Eye (tissue), 1 donor: ENCODE measurements at places on chromosomes 12 and 14.
A peak's percentile ranks its signal among the peaks of the same experiment; 100 is the strongest.

- no peak for DNase-seq
These were observed 62.4 kb downstream of the UBR7 start for GRCh38 chr14:93269341-93270068.

- DNase-seq, result no peak
These were observed 66.5 kb downstream of the SLC25A47 start for GRCh38 chr14:100389497-100390104.

DNA sequence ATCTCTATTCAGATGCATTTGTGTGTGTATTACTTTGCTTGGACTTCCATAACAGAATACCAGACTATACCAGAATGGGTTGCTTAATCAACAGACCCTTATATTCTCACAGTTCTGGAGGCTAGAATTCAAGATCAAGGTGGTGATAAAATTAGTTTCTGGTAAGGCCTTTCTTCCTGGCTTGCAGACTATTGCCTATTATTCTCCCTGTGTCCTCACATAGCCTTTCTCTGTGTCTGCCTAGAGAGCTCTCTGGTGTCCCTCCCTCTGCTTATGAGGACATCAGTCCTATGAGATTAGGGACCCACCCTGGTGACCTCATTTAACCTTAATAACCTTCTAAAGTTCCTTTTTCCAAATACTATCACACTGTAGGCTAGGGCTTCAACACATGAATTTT, 106.0 kb downstream of the FAR2 start:
- no peak for DNase-seq

DNA sequence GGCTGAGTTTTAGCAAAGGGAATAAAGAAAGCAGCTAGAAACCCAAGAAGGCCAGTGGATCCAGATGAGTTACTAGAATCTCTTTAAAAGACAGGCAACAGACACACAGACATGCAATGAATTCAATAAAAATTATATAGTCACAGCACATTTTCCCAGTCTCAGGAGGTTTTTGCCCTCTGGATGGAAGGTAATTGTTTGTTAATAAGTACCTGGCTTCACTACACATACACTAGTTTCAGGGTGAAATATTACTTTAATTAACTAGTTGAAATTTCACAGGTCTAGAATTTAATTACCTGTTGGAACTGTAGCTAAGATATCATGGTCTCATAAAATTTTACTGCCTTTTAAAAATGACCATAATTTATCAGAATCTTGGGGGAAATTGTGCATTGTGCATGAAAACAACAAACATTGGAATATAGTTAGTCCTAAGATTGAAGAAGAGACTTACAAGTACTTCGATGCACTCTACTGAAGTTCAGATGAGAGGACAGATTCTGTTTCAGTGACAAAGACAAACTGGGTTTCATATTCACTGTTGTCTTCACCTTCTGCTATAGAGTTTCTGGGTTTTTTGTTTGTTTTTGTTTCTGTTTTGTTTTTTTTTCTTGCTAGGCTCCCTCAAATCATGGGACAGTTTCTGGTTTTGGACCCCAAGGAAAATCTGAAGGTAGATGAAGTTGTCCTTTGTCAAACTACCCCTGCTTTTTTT, 277.0 kb upstream of the GARIN6 start:
- DNase-seq, result no peak

DNA sequence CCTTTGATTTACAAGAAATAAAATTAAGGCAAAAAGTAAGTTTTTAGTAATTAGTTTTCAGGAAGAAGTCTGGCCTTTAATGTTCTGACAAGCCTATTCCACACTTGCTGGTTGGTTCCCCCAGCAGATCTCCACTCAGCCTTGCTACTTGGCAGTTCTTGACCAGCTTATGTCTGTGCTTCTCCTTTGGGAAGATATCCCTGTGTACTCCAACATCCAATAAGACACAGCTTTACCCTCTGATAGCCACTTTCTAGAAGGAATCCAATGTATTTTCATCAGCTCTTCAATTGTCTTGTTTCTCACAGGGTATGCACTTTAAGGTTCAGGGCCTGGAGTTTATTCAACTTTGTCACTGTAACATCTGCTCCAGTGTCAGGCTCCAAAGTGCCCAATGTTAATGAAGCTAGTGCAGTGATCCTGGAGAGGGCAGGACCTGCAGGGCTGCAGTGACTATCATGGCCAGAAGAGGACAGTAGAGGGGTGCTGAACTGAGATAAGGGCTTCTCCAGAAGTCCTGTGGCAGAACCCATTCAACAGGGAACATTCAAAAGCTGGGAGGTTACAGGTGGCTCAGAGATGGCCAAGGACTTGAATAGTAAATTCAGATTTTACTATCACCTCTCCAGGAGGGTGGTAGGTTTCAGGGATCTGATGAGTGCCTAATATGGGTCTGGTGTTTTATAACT, 22.9 kb downstream of the JKAMP start:
- DNase-seq, result peak; percentile 88

GRCh38 chr14:84646786-84647500, 883.0 kb upstream of the FLRT2 start:
- no peak for DNase-seq

DNA sequence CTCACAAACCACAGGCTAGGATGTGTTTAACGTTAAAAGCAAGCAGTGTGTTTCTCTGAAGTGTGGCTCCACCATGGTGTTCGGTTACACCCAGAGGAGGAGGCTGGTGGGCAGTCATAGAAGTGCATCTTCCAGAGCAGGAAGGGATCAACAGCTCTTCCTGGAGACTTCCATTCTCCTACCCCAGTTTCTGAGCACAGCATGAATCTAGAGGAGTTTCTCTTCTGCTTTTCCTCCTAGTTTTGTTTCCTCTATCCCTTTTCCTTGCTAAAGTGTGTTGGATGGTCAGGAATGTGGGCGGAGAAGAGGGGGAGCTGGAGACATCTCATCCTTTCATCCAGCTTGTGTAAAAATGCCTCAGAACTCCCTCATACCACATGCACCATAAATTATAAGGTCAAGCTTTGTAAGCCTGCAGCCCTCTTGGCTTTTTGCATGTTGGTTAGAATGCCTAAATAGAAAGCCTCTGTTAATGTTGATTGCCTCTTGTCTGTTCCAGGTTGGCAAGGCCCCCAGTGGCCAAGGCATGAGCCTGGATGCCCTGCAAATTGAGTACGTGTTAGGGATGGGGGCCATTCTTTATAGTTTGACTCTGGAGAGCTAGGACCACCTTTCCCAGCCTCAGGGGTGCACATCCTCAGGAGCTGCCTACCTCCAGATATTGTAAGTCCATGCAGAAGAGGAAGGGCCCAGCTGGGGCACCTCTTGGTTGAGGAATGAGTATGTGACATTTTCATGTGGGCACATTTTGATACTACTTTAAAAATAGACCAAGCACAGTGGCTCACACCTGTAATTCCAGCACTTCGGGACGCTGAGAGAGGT, 4.0 kb upstream of the CKAP4 start:
- DNase-seq, result no peak

GRCh38 chr12:22682663-22683062, 57.7 kb downstream of the ETNK1 start:
- no peak for DNase-seq

- DNase-seq, result no peak
These were observed 56.1 kb downstream of the EPS8 start for GRCh38 chr12:15733136-15733535.

DNA sequence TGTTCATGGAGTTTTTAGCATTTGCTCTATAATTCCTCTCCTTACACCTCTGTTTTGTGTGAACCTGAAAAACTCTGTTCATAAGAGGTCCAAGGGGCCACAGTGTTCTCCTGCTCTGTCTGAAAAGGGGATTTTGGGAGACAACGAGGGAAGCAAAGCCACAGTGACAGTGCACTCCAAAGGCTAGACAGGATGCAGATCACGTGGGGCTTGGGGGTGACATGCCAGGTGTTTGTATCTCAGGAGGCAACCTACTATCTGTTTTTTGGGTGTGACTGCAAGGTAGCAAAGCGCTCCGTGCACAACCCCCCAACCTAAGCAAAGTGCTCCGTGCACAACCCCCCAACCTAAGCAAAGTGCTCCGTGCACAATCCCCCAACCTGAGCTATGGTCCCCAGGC, 5.1 kb upstream of the CHD4 start:
- DNase-seq, result no peak

DNA sequence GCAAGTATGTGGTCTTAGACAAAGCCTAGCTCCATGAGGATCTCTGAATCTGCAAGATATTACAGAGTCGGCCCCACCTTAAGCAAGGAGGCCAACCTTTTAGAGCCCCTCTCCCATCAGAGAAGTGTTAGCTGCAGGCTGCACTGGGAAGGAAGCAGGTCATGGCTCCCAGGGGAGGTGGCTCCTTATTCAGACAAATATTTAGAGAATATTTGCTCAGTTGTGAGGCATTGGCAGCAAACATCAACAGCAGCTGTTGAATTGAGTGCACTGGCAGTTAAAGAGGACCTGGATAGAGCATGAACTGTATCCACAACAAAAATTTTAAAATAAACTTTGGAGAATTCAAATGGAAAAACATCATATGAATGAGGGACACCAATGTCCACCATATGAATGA, 44.7 kb downstream of the FSCB start:
- no peak for DNase-seq

DNA sequence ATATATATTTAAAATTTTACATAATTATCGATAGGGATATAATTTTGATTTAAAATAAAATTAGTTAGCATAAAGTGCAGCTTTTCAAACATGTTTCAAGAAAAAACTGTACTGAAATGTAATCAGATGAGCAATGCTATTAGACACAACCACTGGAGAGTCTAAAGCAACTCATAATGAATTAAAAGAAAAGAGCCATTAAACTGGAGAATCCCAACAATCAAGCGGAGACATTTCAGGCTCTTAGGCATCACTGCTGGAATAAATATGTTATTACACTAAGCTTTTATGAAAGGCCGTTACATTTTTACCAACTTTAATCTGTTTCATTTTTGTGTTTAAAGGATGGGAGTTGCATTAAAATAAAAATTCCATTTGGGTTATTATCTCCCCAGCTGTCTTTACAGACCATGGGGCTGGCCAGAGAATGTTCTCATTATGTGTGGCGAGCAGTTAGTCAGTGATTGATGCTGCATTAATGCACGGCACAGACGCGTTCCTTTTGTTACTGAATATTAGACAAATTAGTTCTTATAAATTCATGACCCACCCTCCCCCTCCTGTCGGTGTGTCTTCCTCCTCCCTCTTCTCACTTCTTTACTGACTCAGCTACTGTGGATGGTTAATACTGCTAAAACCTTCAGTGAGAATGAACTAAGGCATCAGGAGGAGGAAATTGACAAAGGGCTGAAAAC, 156.8 kb downstream of the PDZRN4 start:
- peak; percentile 59 for DNase-seq

- no peak for DNase-seq
These were observed 141.8 kb upstream of the RASSF8 start for GRCh38 chr12:25816637-25817036.

DNA sequence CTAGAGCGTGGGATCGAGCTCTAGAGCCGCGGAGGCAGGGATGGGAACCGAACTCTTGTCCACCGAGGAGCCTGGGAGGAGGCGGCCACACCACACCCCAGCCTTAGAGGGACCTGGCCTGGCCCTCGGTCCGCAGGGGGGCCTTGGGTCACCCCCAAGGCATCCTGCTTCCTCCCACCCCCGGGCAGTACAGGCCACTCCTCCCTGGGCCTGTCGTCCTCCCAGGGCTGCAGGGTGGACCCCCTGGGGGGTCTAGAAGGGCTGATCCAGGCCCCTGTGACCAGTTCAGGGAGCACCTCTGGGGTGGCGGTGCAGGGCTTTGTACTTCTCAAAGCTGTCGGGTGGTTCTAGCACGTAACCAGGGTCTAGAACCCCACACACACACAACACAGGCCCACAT, 79.1 kb upstream of the FBRSL1 start:
- no peak for DNase-seq

- no peak for DNase-seq
These were observed 76.7 kb downstream of the NCOR2 start for GRCh38 chr12:124490584-124491305.

- DNase-seq, result peak; percentile 92
These were observed 52.5 kb downstream of the C12orf75 start for GRCh38 chr12:105382771-105383622.

GRCh38 chr12:65462484-65462883, 184.0 kb downstream of the MSRB3 start:
- no peak for DNase-seq

GRCh38 chr14:80764921-80765507, 176.5 kb downstream of the CEP128 start:
- no peak for DNase-seq

DNA sequence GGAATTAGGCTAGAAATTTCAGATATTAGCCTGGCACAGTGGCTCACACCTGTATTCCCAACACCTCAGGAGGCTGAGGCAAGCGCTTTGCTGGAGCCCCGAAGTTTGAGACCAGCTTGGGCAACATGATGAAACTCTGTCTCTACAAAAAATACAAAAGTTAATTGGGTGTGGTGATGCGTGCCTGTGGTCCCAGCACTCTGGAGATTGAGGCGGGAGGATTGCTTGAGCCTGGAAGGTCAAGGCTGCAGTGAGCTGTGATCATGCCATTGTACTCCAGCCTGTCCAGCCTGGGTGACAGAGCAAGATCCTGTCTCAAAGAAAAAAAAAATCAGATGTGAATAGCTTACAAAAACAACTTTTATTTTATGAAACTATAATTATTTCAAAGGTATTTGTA, 15.1 kb downstream of the FRMD6 start:
- peak; percentile 64 for DNase-seq

GRCh38 chr12:104956870-104957718, 996 bp downstream of the SLC41A2 start:
- no peak for DNase-seq

DNA sequence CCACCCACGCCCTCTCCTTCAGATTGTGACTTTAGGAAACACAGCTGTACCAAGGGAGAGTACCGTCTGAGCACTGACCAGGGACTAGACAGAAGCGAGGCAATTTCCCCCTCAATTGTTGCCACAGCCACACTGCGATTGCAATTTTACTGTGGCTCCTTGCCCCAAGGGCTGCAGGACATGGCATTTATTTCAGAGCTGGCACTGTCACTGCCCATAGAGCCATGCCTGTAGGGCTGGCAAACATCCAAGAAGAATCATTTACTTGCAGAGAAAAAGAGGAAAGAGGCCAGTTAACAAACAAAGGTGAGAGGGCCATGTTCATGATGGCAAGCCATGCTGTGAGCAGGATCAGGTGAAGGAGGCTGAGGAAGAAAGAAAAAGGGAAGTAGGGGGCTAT, 129.6 kb downstream of the EMP1 start:
- no peak for DNase-seq

GRCh38 chr12:96520767-96521166, 31.4 kb downstream of the CFAP54 start:
- DNase-seq, result no peak

DNA sequence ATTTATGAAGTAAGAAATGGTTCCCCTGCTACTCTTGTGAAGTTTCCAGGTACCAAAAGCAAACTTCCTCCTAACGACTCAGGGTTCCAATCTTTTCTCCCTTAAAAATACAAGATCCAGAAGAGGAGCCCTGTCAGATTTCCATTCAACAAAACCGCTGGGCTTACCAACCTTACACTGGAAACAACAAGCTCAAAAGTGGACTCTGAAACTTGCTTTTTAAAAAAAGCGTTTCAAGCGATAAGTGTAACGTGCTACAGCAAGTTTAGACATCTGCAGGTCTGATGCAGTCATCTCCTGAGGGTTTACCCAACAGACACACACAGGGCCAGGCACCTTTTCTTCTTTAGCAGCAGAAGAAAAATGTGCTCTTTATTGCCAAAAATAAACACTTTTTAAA, 6.9 kb upstream of the CREBL2 start:
- DNase-seq, result no peak
